ENCODE measurements at places on chromosomes 5 and 9.

DNA sequence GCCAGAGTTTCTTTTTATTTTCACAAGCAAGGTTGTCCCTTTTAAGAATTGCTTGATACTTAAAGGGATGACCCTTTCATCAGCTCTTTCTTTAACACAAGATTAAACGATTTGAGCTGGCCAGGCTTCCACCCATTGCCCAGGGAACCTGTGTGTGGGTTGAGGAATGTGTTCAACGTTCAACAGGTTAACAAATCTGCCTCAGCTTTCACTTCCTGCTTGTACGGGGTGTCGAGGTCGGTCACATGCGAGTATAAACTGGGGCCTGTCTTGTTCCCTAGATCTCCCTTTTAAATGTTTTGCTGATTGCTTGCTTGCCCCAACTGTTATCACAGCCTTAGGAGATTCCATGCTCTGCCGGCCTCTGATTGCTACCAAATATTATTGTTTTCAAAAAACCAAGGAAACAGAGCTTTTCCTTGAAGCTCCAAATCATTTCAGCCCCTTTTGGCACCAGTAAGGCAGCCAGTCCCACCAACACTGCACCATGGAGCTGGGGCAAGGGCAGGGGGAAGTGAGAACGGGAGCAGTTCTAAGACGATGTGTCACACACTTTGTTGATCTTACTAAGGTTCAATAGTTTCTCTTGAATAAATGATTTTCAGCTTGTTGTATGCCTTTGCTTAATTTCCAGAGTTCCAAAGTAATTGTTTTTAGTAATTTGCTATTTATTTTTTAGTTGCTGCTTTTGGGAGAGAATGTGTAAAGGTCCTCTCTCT, 10.7 kb upstream of the CLK4 start:
- DNase-seq, result no peak

- DNase-seq, result no peak
These were observed 354.0 kb downstream of the NPR3 start for GRCh38 chr5:33065131-33065530.

DNA sequence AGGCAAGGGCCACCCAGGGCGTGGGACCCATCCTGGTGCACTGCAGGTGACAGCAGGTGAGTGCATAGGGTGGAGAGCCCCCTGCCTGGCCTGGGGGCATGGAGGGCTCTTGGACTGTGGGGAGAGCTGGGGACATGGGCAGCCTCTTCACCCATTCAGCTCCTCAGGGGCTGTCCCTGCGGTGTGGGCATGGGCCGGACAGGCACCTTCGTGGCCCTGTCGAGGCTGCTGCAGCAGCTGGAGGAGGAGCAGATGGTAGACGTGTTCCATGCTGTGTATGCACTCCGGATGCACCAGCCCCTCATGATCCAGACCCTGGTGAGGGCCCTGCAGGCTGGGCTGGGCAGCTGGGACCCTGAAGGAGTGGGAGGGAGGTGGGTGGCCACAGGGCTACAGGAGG, 20.4 kb upstream of the SPTLC1 start:
- no peak for DNase-seq

- DNase-seq, result no peak
These were observed 47.1 kb downstream of the C9orf57 start for GRCh38 chr9:72013292-72013760.

DNA sequence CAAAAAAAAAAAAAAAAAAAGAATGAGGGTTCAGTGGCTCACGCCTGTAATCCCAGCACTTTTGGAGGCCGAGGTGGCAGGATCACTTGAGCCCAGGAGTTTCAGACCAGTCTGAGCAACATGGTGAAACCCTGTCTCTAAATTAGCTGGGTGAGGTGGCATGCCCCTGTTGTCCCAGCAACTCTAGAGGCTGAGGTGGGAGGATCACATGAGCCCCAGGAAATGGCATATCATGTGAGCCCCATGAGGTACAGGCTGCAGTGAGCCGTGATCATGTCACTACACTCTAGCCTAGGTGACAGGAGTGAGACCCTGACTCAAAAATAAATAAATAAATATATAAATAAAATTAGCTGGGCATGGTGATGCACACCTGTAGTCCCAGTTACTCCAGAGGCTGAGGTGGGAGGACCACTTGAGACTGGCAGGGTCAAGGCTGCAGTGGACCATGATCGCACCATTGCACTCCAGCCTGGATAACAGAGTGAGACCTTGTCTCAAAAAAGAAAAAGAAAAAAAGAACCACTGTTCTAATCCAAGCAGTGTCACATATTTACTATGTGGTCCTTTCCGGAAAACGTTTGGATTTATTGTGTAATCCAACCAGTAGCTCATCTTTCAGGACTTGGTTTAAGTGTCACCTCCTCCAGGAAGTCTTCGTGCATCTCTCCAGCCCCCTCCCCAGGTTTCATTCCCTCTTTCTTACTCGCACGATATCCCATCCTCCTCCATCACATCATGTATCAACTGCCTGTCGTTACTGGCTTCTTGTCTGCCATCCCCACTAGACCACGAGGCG, 12.3 kb upstream of the SPOUT1 start:
- DNase-seq, result no peak

DNA sequence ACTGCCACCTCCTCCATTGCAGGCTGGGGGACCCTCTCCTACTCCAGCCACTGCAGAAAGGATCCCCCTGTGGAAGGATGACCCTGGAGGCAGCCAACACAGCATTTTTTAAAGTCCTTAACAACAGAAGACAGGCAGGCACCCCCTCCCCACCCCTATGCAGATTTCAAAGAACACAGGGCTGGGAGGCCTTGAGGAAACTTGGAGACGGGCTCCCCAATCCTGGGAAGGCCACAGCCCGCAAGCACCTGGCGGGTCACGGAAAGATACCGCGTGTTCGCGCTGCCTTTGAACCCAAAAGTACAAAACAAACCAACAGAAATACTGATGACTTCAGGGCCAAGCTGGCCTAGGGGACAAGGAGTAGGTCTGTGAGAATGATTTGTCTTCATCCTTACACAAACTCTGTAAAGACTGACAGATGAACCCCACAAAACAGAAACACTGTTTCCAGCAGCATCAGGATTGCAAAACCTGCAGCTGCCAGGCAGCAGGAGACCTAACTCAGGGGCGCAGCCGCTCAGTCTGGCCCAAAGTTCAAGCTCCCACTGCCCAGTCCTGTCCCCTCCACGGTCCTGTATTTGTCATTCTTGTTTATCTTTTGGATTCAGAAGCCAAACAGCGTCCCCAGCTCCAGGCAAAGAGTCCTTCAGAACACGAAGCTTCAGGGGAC, 13.8 kb downstream of the VAV2 start:
- no peak for DNase-seq

- DNase-seq, result no peak
These were observed 45.4 kb downstream of the HACD4 start for GRCh38 chr9:20985851-20986600.

DNA sequence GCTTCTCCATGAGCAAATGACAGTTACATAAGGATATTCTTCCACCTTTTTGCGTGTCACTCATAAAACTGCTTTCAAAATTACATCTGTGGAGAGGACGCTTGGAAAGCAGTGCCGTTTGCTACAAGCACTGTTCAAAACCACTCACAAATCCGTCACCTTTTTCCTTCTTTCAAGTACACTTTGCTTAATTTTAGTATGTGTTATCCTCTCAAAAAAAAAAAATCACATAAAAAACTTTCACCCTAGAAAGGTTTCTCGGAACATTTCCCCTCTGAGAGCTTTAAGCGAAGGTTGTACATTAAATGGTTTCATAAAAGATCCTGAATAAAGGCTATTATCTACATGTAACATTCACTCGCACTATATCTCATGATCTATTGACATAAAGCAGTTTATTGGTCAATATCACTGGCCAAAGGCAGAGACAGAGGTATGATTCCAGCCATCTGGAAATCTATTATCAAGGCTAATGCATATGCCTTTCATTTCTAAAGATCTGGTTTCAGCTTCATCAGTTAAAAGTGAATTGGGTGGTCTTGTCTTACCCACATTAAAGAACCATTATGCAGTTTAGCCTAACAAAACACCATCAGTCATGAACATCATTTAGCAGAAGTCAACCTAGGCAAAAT, 163.6 kb downstream of the ENC1 start:
- no peak for DNase-seq

DNA sequence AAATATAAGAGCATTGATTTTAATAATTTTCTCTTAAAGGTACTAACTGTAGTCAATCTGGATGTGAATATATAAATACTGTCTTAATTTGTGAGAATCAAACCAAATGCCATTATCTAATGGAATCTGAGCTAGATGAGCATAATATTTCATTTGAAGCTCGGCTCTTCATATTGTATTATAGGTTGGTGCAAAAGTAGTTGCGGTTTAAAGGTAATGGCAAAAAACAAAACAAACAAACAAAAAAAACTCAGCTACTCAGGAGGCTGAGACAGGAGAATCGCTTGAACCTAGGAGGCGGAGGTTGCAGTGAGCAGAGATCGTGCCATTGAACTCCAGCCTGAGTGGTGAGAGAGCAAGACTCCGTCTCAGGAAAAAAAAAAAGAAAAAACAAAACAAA, 96.4 kb downstream of the CFAP90 start:
- no peak for DNase-seq

Measured in stimulated activated CD8-positive, alpha-beta memory T cell treated with anti-CD3 and anti-CD28 coated beads, Interleukin-7, amount 100 ng/mL, for 1 hour (primary cell).